Neural progenitor cell (in vitro differentiated cells): ENCODE measurements at places on chromosomes 3 and 15. TPM values are rescaled to one million over a fixed set of nuclear protein-coding genes. Genes with fewer than 3 reads are reported as not detected.

DNA sequence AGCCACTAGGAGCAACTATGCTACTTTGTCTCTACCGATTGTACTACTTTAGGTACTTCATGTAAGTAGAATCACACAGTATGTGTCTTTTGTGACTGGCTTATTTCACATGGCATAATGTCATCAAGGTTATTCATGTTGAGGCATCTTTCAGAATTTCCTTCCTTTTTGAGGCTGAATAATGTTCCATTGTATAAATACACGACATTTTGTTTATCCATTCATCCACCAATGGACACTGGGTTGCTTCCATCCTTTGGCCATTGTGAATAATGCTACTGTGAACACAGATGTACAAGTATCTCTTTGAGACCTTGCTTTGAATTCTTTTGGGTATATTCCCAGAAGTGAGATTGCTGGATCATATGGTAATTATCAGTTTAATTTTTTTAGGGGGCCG, 29.2 kb downstream of the MYO5A start:
- no peak overlapping the region for H3K4me3 ChIP-seq
- H3K27me3 ChIP-seq = no peaks in the 10 kb centered on the region
- no peak overlapping the region for H3K27ac ChIP-seq
- H3K36me3 ChIP-seq = no peaks in the 10 kb centered on the region
- H3K4me1 ChIP-seq = no peaks in the 10 kb centered on the region

The C3orf22 gene
- total RNA-seq = not detected in 2 replicates

The GPX1 gene
- 70.8 and 165 TPM in 2 replicates for total RNA-seq

DNA sequence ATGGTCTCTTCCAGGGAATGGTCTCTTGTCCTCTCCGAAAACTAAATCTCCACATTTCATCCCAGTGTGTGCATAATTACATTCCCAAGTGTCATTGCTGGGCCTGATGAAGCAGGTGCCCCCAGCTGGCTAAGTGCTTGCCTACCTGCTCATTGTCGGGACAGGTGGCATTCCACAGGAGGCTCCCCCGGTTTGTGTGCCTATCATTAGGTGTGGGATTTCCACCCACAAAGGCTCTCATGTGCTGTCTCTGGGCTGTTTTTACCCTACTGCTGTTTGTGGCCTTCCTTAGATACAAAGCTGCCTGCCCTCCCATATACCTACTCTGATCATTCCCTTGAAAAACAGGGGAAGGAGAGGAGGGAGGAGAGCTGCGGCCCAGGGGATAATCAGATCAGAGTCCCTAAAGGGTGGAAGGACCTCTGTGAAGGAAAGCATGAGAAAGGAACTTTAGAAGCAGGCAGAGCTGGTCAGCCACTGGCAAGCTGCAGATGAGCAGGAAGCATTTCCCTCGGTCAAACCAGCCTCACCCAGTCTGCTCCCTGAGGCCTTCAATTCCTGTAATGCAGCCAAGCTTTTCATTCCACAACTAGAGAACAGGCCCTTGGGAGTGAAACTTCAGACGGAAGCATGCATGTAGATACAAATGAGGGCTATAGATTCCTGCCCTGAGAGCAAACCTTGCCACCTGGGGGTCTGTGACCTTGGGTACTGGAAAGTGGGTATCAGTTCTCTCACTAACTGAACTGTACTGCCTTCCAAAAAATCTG, 60.7 kb upstream of the HEG1 start:
- peaks cover 44% of the 10 kb centered on the region for H3K4me1 ChIP-seq
- H3K4me3 ChIP-seq = no peak overlapping the region
- peaks cover 9% of the 10 kb centered on the region for H3K27me3 ChIP-seq
- no peak for DNase-seq
- H3K36me3 ChIP-seq = no peaks in the 10 kb centered on the region
- peak overlapping the region; percentile 65 for H3K27ac ChIP-seq

GRCh38 chr3:71902258-71903111, 117.5 kb upstream of the PROK2 start:
- no peak overlapping the region for H3K27ac ChIP-seq
- no peaks in the 10 kb centered on the region for H3K27me3 ChIP-seq
- no peaks in the 10 kb centered on the region for H3K36me3 ChIP-seq
- no peak for DNase-seq

The REC114 gene
- total RNA-seq = not detected in 2 replicates

DNA sequence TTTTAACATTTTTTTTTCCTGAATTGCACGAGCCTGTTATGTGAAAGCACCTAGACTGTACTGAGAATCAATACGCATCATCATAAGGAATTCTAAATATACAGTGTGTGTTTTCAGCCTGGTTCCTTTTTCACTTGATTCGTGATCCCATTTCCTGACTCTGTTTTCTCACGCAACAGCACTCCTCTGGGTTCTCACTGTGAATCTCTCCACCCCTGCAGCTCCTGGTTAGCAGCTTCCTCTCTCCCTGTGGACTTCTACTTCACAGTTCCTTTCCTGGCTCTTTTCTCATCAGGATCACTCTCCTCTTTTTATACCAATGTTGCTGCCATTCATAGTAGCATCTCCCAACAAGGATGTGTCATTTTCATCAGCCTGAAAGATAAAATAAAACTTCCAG, 297.2 kb downstream of the CADM2 start:
- H3K27me3 ChIP-seq = no peaks in the 10 kb centered on the region
- no peak overlapping the region for H3K27ac ChIP-seq
- peak; percentile 2 for DNase-seq
- no peak overlapping the region for H3K4me3 ChIP-seq
- no peaks in the 10 kb centered on the region for H3K36me3 ChIP-seq
- peaks cover 16% of the 10 kb centered on the region for H3K4me1 ChIP-seq

The KCNH8 gene
- 2.2 and 2.3 TPM in 2 replicates for total RNA-seq

DNA sequence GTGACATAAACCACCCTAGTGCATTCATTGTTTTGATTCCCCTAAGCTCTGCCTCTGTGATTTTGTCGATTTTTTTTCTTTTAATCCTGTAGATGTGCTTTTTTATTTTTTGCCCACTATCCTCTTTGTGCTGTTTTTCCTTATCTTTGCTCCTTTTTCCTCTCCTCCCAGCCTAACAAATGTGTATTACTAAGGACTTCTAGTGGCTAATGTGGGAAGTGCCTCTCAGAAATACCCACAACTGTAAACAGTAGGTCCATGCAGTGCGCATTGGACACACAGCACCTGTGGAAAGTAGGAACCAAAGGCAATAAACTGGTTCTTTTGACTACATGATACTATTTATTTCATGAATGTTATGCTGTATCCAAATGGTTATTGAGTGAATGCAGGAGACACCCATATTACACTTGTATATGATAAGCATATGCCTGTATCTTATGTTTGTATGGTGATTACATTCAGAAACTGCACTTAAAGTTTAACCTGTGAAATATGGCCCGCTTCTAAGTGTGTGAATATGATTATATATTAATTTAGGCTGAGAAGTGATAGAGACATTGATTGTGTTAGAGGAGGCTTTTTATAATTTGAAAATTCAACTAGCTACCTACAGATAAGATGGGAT, 147.8 kb downstream of the PLCL2 start:
- peak; percentile 46 for DNase-seq
- H3K4me1 ChIP-seq = peaks cover 14% of the 10 kb centered on the region
- no peaks in the 10 kb centered on the region for H3K27me3 ChIP-seq
- H3K27ac ChIP-seq = no peak overlapping the region

- H3K4me3 ChIP-seq = no peak overlapping the region
- no peak overlapping the region for H3K27ac ChIP-seq
- H3K27me3 ChIP-seq = no peaks in the 10 kb centered on the region
- no peaks in the 10 kb centered on the region for H3K4me1 ChIP-seq
These were observed 52.7 kb downstream of the COL6A6 start for GRCh38 chr3:130569461-130570365.

The ATG7 gene
- total RNA-seq = 35.5 and 53.5 TPM in 2 replicates

The ZMYND10 gene
- total RNA-seq = 0.37 and 1.7 TPM in 2 replicates

The NTRK3 gene
- total RNA-seq = 2.0 and 2.4 TPM in 2 replicates

GRCh38 chr3:143806038-143806437, 42.2 kb downstream of the SLC9A9 start:
- H3K27ac ChIP-seq = no peak overlapping the region
- no peak for DNase-seq
- no peak overlapping the region for H3K4me3 ChIP-seq
- no peaks in the 10 kb centered on the region for H3K27me3 ChIP-seq
- H3K4me1 ChIP-seq = no peaks in the 10 kb centered on the region

DNA sequence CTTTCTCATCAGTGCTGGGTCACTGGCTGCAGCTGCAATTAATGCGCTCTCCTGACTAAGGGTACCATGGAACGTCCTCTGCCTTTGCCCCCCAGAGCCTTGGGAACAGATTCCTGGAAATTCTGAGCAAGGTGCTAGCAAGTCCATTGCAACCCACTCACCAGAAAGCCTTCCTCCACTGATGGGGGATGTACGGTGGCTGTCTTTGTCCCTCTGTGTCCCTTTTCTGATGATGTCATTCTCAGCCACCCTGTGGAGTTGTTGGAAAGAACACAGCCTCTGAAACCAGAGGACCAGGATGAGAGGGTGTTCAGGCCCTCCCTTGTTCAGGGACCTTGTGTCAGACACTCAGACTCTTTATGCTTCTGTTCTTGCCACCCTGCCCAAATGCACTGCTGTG, 38.1 kb upstream of the ZBTB38 start:
- H3K4me3 ChIP-seq = no peak overlapping the region
- no peaks in the 10 kb centered on the region for H3K27me3 ChIP-seq
- no peaks in the 10 kb centered on the region for H3K36me3 ChIP-seq
- H3K27ac ChIP-seq = no peak overlapping the region
- peaks cover 7% of the 10 kb centered on the region for H3K4me1 ChIP-seq

The CTXN2 gene
- total RNA-seq = 0.03 and 0.60 TPM in 2 replicates

DNA sequence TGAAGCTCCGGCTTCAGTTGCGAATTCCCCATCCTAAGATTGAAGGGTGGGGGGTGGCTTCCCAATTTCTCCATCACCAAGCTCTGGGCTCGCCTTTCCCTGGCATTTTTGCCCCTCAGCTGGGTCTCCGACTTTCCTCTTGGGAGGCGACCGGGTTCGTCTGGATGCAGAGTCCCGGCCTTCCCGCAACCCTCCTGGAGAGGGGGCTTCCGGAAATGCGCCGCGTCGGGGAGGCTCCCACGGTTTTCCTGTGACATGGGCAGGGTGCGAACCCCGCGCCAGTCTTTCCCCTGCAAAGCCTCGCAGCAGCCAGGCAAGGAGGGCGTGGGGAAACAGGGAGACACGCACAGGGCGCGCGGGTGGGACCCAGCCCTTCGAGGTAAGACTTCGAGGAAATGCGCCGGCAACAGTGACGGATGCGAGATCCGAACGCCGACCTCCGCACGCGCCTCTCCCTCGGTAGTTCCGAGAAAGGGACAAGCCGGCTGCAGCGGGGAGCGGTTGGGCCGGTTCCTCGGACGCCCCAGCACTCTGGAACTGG, 466 bp upstream of the HCN4 start:
- H3K27me3 ChIP-seq = peaks cover 69% of the 10 kb centered on the region
- no peak overlapping the region for H3K27ac ChIP-seq
- DNase-seq = peak; percentile 41
- H3K4me3 ChIP-seq = peak overlapping the region; percentile 85

- H3K27ac ChIP-seq = no peak overlapping the region
These were observed 111.1 kb downstream of the RASA2 start for GRCh38 chr3:141597931-141598330.

DNA sequence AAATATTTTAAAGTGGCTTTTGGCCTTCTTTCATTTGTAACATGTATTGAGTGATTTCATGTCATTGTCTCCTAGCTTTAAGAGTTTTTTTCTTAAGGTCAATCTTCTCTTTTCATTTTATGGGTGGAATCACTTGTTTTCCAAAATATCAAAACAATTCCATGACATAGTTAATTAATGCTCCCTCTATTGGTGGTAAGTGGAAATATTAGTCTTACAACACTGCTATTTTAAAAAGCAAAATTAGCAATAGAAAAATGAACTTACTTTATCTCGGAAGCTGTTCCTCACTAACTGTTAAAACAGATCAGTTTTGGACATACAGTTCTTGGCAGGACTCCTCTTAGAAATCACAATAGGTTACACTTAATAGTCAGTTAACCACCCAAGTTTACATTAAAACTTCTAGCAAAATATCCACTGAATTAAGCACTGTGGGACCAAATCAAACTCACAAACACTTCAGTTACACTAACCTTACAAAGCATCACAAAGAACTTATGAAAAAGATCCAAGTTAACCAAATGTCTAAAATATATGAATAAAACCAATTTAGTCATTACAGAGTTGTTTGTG, 42.4 kb downstream of the TIGIT start:
- no peak overlapping the region for H3K27ac ChIP-seq
- H3K4me3 ChIP-seq = no peak overlapping the region
- peaks cover 24% of the 10 kb centered on the region for H3K4me1 ChIP-seq
- no peaks in the 10 kb centered on the region for H3K27me3 ChIP-seq

DNA sequence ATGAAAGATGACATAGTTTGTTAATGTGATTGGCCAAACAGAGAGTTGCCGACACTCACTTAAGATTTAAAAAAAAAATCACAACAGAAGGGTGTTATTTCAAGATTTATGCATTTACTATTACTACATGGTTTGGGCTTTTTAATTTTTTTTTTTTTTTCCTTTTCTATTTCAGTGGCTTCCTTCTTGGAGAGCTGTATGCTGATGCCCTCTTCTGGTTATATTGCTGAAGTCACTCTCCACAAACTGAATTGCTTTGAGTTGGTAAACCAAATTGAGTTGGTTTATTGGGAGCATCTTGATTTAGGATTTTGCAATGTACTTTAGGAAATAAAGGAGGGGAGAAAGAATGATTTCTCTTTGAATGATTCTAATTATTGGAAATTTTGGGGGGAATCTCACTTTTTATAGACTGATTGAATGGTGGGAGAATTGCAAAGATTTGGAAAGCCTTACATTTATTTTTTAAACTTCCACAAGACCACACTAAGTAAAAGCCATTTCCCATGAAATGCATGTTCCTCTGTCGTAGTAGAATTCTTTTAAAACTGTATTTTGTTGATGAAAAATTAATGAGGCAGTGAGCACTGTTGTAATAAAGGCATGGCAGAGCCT, 186.6 kb upstream of the FEZF2 start:
- H3K27me3 ChIP-seq = peaks cover 12% of the 10 kb centered on the region
- H3K4me3 ChIP-seq = no peak overlapping the region
- H3K27ac ChIP-seq = no peak overlapping the region
- peak; percentile 14 for DNase-seq

The GXYLT2 gene
- 1.5 and 3.6 TPM in 2 replicates for total RNA-seq

The PRRT3 gene
- total RNA-seq = 2.6 and 11.6 TPM in 2 replicates

DNA sequence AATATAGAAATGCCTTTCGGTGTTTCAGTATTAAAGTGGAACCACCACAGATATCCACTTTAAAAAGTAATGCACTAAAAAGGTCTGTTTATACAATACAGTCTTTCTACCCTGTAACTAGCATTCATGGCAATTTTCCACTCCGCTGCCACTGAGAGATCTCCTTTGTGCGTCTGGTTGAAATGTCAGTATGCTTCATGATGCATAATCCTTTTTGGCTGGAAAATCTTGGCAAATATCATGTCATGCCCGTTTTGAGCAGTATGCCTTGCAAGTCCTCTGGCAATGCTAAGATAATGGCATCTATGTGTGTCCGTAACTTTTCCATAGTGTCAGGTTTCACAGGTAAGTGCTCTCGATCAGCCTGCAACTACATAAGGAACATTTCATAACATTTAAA, 30.8 kb upstream of the ARF4 start:
- no peaks in the 10 kb centered on the region for H3K27me3 ChIP-seq
- H3K4me3 ChIP-seq = no peak overlapping the region
- H3K36me3 ChIP-seq = peaks cover 36% of the 10 kb centered on the region
- H3K27ac ChIP-seq = no peak overlapping the region
- DNase-seq = no peak
- H3K4me1 ChIP-seq = no peaks in the 10 kb centered on the region

GRCh38 chr3:41681479-41681878, 280.4 kb downstream of the ULK4 start:
- H3K27me3 ChIP-seq = no peaks in the 10 kb centered on the region
- no peak overlapping the region for H3K27ac ChIP-seq
- no peaks in the 10 kb centered on the region for H3K36me3 ChIP-seq
- no peak for DNase-seq
- H3K4me3 ChIP-seq = no peak overlapping the region
- no peaks in the 10 kb centered on the region for H3K4me1 ChIP-seq
